CD14-positive monocyte (primary cell): ENCODE measurements at places on chromosomes 6 and 20. TPM values are rescaled to one million over a fixed set of nuclear protein-coding genes. Genes with fewer than 3 reads are reported as not detected.

The FYN gene
- 120 and 149 TPM in 2 replicates for polyA plus RNA-seq

The KAT14 gene
- polyA plus RNA-seq = 5.7 TPM

The F13A1 gene
- polyA plus RNA-seq = 105 TPM

The PLA2G7 gene
- polyA plus RNA-seq = 53.5 TPM

The CNKSR3 gene
- polyA plus RNA-seq = not detected

The C4A gene
- 8.4 and 12.6 TPM in 2 replicates for polyA plus RNA-seq

The TULP1 gene
- polyA plus RNA-seq = not detected

GRCh38 chr20:33964441-33964840 is 29.3 kb upstream of the RALY start:
- H3K4me3 ChIP-seq = no peak overlapping the region
- peaks cover 14% of the 10 kb centered on the region for H3K4me1 ChIP-seq
- H3K36me3 ChIP-seq = no peaks in the 10 kb centered on the region
- DNase-seq = no peak

DNA sequence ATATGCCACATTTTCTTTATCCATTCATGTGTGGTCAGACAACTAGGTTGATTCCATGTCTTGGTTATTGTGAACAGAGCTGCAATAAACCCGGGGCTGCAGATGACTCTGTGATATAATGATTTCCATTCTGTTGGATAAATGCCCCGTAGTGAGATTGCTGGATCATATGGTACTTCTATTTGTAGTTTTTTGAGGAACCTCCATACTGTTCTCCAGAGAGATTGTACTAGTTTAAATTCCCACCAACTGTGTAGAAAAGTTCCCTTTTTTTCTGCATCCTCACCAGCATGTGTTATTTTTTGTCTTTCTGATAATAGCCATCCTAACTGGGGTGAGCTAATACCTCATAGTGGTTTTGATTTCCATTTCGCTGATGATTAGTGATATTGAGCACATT is 62.2 kb upstream of the MAP3K4 start:
- H3K27ac ChIP-seq = no peak overlapping the region
- no peak for DNase-seq
- no peaks in the 10 kb centered on the region for H3K36me3 ChIP-seq
- peaks cover 10% of the 10 kb centered on the region for H3K4me1 ChIP-seq
- no peak overlapping the region for H3K4me3 ChIP-seq

DNA sequence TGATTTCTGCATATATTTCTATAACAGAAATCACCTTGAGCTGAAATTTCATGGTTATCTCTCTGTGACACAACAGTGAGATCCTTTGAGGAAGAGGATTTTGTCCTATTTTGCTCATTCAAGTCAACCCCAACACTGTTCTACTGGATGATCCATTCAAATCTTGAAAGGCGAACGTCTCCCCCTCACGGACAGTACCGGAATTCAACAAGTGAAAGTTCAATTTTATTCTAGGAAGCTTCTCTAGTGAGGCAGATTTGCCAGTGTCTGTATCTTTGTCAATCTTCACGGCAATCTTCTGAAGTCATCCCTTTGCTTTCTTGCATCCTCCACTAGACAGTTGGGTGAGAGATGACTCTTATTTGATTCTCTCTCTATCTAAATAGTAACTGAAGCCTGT is 91.7 kb upstream of the PDE7B start:
- no peak for DNase-seq
- H3K27ac ChIP-seq = no peak overlapping the region
- no peaks in the 10 kb centered on the region for H3K36me3 ChIP-seq
- H3K4me3 ChIP-seq = no peak overlapping the region

- no peaks in the 10 kb centered on the region for H3K36me3 ChIP-seq
- DNase-seq = no peak
- no peaks in the 10 kb centered on the region for H3K4me1 ChIP-seq
- no peaks in the 10 kb centered on the region for H3K27me3 ChIP-seq
- no peak overlapping the region for H3K27ac ChIP-seq
Observed at GRCh38 chr6:168417679-168418557, 23.1 kb upstream of the SMOC2 start.

DNA sequence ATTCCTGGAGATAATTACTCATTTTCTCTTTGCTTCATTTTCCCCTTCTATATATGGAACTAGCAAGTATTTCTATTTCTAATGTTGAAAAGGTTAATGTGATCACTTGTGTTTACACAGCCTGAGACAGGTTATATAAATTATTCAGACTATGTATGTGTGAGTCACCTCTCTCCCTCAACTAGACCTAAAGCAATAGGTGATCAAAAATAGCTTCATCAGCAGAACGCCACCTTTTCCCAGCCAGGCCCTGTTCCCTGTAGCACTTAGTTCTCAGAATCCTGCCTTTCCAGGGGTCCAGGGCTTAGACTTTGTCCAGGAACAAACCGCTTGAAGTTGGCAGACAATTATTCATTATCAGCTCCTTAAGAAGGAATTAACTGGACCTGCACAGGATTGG is 125.3 kb upstream of the EXOC2 start:
- H3K27me3 ChIP-seq = no peaks in the 10 kb centered on the region
- H3K4me3 ChIP-seq = no peak overlapping the region
- no peak for DNase-seq
- H3K36me3 ChIP-seq = no peaks in the 10 kb centered on the region
- H3K27ac ChIP-seq = no peak overlapping the region

- no peak overlapping the region for H3K4me3 ChIP-seq
- no peak for DNase-seq
- H3K27ac ChIP-seq = no peak overlapping the region
- H3K36me3 ChIP-seq = no peaks in the 10 kb centered on the region
Observed at GRCh38 chr6:42021847-42022754, 28.2 kb upstream of the TAF8 start.

DNA sequence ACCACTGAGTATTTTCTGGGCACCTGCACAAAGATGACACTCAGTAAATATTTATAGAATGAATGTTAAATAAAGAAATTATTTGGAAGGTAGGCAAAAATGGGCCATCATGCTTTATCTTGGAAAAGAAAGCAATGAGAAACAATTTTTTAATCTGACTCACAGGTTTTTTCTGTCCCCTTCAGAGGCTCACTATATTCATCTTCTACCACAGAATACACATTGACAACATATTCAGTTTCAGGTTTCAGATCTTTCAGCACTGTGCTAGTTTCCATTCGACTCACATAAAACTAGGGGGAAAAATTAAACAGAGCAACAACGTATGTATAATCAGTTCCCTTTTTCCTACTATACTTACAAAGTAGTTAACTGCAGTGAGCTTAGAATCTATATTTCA is 58.3 kb downstream of the COL12A1 start:
- H3K27me3 ChIP-seq = no peaks in the 10 kb centered on the region
- H3K36me3 ChIP-seq = no peaks in the 10 kb centered on the region

DNA sequence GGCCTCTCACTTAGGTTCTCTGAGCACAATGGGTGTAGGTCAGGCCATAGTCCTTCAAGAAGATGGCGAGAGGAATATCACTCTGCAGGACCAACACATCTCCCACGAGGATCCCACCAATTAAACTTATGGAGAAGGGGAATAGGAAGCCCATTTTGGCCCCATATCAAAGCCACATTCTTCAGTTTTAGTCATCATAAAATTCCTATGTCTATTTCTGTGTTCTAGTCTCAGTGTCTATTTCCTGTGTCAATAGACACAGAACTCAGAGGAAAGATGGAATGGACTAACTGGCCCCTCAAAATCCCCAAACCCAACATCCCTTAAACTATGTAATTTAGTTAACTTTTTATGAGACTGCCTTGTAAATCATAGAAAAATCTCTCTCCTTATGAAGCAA is 216.8 kb downstream of the HACE1 start:
- H3K27ac ChIP-seq = no peak overlapping the region
- peaks cover 22% of the 10 kb centered on the region for H3K4me1 ChIP-seq
- no peak overlapping the region for H3K4me3 ChIP-seq
- no peak for DNase-seq

DNA sequence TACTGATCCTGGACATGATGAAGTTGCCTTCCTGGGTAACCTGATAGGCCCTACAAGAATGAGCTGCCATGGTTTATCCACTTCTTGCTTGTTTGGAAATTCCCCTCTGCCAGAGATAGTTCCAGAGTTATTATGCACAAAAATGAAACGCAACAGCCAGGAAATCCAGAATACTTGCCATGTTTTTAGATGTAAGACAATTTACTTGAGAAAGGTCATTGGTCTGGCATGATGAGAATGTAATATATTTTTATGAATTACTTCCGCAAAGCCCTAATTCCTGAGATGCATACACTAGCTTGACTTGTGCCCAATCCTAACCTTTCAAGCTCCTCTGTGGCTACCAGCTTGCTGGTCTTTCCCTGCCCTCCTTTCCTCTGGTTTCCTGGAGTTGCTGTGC is 27.9 kb upstream of the NT5E start:
- no peaks in the 10 kb centered on the region for H3K4me1 ChIP-seq
- H3K36me3 ChIP-seq = no peaks in the 10 kb centered on the region
- H3K4me3 ChIP-seq = no peak overlapping the region

DNA sequence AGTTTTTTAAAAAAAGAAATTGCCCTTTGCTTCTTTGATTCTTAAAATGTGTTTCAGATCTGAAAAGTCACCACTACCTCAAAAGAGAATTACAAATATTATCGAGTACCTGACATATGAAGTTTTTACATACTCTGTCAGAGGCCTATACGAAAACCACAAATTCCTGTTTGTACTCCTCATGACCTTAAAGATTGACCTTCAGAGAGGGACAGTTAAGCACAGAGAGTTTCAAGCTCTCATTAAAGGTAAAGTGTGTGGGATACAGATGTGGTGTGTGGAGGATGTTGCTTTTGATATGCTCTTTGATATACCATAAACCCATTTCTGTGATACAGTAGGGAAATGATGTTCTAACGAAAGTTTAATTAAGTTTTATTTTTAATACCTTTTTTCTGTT is 109.8 kb upstream of the GLP1R start:
- H3K27me3 ChIP-seq = no peaks in the 10 kb centered on the region
- DNase-seq = no peak
- no peak overlapping the region for H3K27ac ChIP-seq
- no peaks in the 10 kb centered on the region for H3K4me1 ChIP-seq

GRCh38 chr6:41653691-41654090 is 15.4 kb downstream of the MDFI start:
- H3K36me3 ChIP-seq = no peaks in the 10 kb centered on the region
- no peak overlapping the region for H3K4me3 ChIP-seq
- H3K4me1 ChIP-seq = no peaks in the 10 kb centered on the region
- H3K27me3 ChIP-seq = no peaks in the 10 kb centered on the region
- no peak overlapping the region for H3K27ac ChIP-seq

DNA sequence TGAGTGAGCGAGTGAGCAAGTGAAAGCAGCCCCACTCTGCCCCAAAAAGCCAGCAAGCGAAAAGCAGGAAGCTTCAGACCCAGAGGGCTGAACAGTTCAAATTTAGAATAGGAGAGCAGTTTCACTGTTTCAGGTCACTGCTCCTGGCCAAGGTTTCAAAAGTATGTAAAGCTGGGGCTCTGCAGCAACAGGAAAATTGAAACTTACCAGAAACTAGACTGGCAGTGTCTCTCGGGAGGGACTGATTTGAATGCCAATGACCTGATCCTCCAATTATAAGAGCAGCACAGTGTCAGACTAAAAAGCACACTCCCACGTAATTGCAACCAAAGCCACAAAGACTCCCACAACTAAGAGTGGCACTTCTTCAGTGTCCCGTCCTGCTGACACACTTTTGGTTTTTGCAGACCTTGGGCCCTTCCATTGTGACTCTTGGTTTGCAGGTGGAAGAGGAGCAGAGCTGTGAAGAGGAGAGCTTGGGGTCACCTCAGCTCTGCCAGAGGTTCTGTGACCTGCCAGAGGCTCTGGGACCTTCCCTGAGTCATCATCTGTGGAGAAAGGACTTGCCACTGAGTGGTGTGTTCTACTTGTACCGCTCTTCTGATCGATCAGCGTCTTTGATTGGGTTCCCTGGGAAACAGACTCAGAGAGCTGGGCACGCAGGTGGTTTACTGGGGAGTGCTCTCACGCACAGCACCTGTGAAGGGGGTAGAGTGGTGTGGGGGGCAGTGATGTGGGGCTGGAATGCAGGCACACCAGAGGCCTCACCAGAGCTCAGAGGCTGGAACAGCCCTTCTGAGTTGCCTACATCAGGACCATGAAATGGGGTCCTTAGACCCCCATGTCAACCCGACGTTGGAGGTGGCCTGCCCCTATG is 52.7 kb upstream of the PTGIS start:
- no peak for DNase-seq
- no peak overlapping the region for H3K4me3 ChIP-seq
- H3K4me1 ChIP-seq = no peaks in the 10 kb centered on the region
- no peak overlapping the region for H3K27ac ChIP-seq
- H3K36me3 ChIP-seq = no peaks in the 10 kb centered on the region

GRCh38 chr20:2379511-2380229 is 1.0 kb upstream of the TGM6 start:
- H3K27me3 ChIP-seq = peaks cover 2% of the 10 kb centered on the region
- no peaks in the 10 kb centered on the region for H3K4me1 ChIP-seq
- no peak overlapping the region for H3K27ac ChIP-seq
- no peak for DNase-seq
- H3K4me3 ChIP-seq = no peak overlapping the region

- no peaks in the 10 kb centered on the region for H3K27me3 ChIP-seq
- no peak for DNase-seq
- no peak overlapping the region for H3K27ac ChIP-seq
Observed at GRCh38 chr20:24043294-24043693, 54.7 kb upstream of the GGTLC1 start.

- no peak for DNase-seq
- no peaks in the 10 kb centered on the region for H3K27me3 ChIP-seq
- H3K4me1 ChIP-seq = peaks cover 14% of the 10 kb centered on the region
- H3K27ac ChIP-seq = no peak overlapping the region
Observed at GRCh38 chr6:151060766-151061531, 178.8 kb upstream of the AKAP12 start.

GRCh38 chr6:3542032-3542640 is 85.3 kb upstream of the SLC22A23 start:
- DNase-seq = no peak
- H3K4me3 ChIP-seq = no peak overlapping the region
- no peaks in the 10 kb centered on the region for H3K27me3 ChIP-seq
- no peak overlapping the region for H3K27ac ChIP-seq
- no peaks in the 10 kb centered on the region for H3K4me1 ChIP-seq

GRCh38 chr6:13272131-13273046 is 55.9 kb downstream of the TBC1D7 start:
- H3K36me3 ChIP-seq = peaks cover 5% of the 10 kb centered on the region
- peak overlapping the region; percentile 46 for H3K4me3 ChIP-seq
- peaks cover 64% of the 10 kb centered on the region for H3K4me1 ChIP-seq

GRCh38 chr20:24444526-24445190 is 24.8 kb upstream of the SYNDIG1 start:
- no peaks in the 10 kb centered on the region for H3K27me3 ChIP-seq
- no peak for DNase-seq
- H3K4me1 ChIP-seq = no peaks in the 10 kb centered on the region
- H3K27ac ChIP-seq = no peak overlapping the region
- no peak overlapping the region for H3K4me3 ChIP-seq
- no peaks in the 10 kb centered on the region for H3K36me3 ChIP-seq

- H3K36me3 ChIP-seq = no peaks in the 10 kb centered on the region
- no peak for DNase-seq
- H3K27me3 ChIP-seq = no peaks in the 10 kb centered on the region
- H3K4me3 ChIP-seq = no peak overlapping the region
- H3K4me1 ChIP-seq = no peaks in the 10 kb centered on the region
- H3K27ac ChIP-seq = no peak overlapping the region
Observed at GRCh38 chr6:133814797-133815196, 74.1 kb upstream of the TCF21 start.
